ENCODE measurements at places on chromosomes 4 and X. TPM values are rescaled to one million over a fixed set of nuclear protein-coding genes. Genes with fewer than 3 reads are reported as not detected.

SYAP1 gene
- 18.7 TPM for total RNA-seq

STAP1 gene
- 0.21 TPM for total RNA-seq

FDCSP gene
- not detected for total RNA-seq

ANXA3 gene
- 26.3 TPM for total RNA-seq

MAP9 gene
- total RNA-seq: 8.8 TPM

RHOXF1 gene
- not detected for total RNA-seq

CFAP47 gene
- total RNA-seq: 0.10 TPM
